ENCODE measurements at places on chromosomes 16 and 17. TPM values are rescaled to one million over a fixed set of nuclear protein-coding genes. Genes with fewer than 3 reads are reported as not detected.

- DNase-seq = no peak
Observed at GRCh38 chr16:52498328-52499059, 48.4 kb downstream of the TOX3 start.

GRCh38 chr16:2415085-2415484, 14.2 kb upstream of the CCNF start:
- no peak for DNase-seq

- no peak for DNase-seq
Observed at GRCh38 chr17:33463887-33464286, 170.8 kb upstream of the ASIC2 start.

GRCh38 chr17:78718575-78719208, 63.4 kb downstream of the CYTH1 start:
- DNase-seq = no peak

GRCh38 chr17:38900978-38901656, 24.3 kb upstream of the LASP1NB start:
- peak; percentile 78 for DNase-seq

GRCh38 chr17:68314916-68315535, 23.7 kb downstream of the ARSG start:
- no peak for DNase-seq

DNA sequence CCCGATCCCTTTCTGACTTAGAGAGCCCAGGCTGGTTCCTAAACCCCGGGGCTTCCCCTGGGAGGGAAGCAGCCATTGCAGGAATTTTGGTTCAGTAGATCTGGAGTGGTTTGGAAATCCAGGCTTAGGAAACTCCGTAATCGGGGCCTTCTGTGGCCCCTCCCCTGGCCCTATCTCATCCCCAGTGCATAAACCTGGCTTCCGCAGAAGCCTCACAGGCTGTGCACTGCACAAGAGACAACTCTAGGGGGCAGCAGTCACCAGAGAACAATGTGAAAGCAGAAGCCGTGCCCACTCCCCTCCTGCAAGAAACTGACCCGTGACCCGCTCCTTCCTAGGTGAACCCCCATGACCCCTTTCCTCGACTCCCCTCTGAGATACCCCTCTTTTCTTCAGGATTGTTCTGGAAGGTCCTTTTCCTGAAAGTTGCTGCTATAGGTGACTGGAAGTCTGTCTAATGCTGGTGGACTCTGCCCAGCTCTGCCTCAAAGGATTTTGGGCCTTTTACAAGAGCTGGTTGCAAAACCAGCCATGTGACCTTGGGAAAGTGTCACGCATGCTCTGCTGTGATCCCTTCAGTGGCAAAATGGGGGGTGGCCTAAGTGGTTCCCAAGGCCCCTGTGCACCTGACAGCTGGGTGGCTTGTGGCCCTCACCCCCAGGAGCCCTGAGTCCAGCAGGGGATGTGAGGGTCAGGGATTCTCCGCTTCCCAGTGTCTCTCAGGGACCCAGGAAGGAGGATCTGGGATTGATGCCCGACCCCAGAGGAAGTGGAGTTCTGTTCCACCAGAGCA, 14.4 kb downstream of the GUCY2D start:
- DNase-seq = no peak

DNA sequence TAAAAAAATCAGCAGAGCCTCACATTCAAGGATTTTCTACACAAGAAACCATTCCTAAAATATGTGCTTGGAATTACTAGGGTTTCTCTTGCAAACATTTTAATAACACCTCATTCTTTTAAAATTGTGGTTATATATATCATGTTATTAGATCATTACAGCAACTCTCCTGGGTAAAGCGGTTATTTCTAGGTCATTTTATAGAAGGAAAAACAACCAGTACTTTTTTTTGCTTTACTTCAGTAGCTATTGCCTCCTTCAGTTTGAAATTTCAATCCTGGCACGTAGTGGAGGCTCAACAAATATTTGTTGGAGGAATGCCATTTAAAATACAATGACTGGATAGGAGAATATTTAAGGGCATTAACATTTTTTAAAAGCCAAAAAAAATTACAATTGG, 220.6 kb downstream of the CDRT15L2 start:
- DNase-seq = no peak

DNA sequence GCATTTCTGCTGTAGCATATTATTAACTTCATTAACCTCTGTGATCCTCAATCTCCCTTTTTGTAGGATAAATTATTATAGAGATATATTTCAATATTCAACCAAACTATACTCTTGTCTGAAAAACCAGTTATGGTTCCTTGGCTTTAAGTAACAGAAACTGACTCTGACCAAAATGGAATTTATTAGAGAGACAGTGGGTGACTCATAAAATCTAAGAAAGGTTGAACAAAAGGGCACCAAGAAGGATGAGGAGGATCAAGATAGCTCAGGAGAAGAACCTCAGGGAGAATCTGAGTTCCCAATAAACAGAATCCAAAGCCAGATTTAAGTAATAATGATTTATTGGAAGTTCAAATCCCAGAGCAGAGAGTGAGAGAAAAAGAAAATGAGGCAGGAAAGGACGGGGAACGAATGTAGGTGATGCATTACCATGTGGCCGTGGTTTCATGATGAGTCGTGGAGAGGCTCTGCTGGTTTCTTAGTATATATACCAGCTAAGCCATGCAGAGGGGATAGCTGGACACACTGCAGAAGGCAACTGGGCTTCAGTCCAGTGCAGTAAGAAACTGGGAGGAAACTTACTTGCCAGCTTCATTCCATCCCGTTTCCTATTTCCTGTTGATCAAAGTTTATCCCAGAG, 151.5 kb upstream of the GOT2 start:
- DNase-seq = no peak

GRCh38 chr17:1470071-1470754, 14.2 kb upstream of the CRK start:
- no peak for DNase-seq

DNA sequence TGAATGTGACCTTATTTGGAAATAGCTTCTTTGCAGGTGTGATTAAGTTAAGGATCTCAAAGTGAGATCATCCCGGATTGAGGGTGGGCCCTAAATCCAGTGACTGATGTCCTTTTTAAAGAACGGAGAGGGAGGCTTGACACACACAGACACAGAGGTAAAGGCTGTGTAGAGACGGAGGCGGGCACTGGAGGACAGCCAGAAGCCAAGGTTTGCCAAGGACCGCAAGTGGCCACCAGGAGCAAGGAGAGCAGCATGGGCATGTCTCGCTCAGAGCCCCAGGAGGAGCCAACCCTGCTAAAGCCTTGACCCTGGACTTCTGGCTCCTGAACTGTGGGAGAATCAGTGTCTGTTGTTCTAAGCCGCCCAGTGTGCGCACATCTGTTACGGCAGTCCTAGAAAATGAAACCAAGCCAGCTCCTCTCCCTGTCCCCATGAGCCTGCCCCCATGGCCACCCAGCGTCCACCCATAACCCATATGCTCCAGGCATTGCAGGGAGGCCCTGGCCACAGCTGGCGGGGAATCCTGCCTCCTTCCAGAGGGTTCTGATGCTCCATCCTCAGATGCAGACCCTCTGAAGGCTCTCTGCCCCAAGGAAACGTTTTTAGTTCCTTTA, 15.2 kb downstream of the CNGB1 start:
- DNase-seq = no peak

- DNase-seq = no peak
Observed at GRCh38 chr17:72392056-72393010, 271.5 kb downstream of the SOX9 start.

DNA sequence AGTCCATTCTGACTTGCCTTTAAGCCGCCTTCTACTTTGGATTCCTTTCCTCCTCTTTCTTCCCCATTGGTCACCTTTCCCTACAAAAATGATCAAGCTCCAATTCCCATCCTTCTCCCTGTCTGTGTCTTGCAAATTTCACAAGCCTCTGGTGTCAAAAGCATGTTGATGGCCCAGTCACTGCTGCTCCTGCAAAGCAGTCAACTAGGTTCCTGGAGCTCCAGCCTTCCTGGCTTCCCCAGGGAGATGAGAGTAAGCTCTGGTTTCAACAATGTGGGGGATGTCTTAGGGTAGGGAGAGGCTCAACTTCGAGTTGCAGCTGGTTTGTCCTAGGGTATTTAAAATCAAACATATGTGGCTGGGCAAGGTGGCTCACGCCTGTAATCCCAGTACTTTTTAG, 36.1 kb upstream of the HELZ start:
- DNase-seq = no peak

- no peak for DNase-seq
Observed at GRCh38 chr16:28298511-28298878, 6.2 kb downstream of the SBK1 start.

DNA sequence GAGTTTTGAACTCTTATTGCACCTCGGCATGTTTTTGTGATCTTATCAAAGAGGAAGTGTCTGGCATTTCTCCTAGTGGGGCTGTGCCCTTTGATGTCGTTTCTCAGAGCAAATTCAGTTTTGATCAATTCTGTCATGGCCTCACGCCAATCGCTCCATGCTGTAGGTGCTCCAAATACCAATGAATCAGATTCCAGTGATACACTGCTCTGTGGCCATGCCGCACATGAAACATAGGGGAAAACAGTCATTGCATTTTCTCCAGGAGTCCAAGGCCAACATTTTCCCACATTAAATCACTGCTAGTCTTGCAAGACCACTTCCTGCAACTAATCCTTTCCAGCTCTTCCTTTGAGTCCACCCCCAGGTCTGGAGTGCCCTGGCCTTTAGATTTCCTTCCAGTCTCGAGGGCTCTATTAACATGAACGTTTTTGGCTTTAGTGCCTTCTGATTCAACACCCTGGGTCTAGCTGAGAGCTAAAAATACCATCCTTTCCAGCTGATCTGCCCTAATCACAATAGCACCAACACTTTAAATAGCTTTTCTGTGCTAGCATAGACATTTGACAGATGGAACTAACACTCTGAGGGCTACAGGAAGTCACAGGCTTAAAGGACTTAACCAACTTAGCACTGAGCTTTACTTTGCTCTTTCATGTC, 18.2 kb upstream of the RASL10B start:
- DNase-seq = no peak

- no peak for DNase-seq
Observed at GRCh38 chr17:64492481-64493109, 4.3 kb downstream of the POLG2 start.

GRCh38 chr17:64402469-64402868, 11.8 kb upstream of the PECAM1 start:
- DNase-seq = no peak

- DNase-seq = no peak
Observed at GRCh38 chr17:74525465-74525725, 5.9 kb downstream of the CD300LB start.

GRCh38 chr17:79631640-79632431, 21.0 kb upstream of the RBFOX3 start:
- DNase-seq = no peak

DNA sequence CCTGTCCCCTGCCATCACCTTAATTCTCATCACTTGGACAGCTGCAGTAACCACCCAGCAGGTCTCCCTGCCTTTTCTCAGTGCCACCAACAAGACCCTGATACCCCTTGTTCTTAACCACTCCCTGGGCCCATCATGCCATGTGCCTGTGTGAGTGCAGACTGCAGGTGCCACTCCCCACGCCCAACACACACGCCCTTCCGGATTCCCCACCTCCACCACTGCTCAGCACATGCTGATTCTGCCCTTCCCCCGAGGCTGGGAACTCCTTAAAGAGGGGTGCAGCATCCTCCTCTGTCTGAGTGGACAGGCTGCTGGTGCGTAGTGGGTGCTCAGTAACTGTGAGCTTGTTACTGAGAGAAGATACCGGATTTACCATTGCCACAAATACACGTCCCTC, 52.4 kb downstream of the PLD6 start:
- DNase-seq = no peak

DNA sequence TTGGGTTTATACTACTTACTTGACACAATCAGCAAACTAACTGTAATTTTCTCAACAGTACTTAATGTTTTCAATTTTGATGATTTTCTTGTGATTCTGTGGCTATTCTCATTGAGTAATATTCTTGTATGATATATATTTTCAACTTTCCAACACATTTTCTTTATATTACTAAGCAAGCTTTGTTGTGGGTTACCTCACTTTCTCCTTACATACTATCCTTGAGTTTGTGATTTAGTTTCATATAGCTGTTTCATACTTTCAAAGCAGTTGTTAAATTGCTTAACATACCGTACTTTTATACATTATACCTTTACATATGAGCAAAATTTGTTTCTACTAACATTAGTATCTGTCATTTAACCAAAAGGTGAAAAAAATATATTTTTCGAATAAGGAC, 197.1 kb downstream of the BCAS3 start:
- DNase-seq = no peak

DNA sequence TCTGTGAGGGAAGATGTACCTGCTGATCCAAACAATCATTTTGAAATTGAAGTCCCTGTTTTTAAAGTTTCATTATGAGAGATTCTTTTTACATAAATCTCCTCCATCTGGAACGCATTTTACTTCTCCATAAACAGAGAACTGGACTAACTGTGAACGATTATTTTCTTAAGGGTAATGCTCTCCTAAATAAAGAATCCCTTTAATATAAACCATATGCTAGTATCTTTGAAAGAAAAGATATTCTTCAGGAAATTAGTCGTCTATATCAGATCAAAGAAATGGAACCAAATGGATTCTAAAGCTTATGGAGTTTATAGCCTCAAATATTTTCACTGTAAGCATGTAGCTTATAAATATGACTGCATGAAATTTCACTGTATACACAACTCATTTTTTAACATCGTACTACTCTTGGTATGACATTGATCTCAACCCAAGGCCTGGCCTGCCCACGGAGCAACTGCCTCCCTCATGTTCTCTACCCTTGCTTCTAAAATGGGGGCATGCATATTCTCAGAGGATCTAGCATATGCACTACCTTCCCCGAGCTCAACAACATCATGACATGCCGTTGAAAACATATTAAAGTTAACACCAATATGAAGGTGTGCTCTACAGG, 66.4 kb downstream of the MYH10 start:
- no peak for DNase-seq

DNA sequence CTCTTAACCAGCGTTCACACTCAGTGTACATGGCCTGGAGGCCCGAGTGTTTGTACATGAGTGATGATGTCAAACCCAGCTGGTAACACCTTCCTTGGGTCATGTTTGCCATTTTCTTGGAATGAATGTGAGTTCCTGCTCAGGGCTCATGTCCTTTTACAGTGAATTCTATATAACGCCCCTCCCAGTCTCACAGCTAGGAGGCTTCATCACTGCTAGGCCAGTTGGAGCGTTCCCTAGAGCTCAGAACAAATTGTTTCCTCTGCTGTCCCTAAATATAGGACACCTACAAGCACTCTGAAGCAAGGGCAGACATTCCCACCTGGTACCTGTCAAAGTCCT, 5.5 kb downstream of the TIMM22 start:
- no peak for DNase-seq

- no peak for DNase-seq
Observed at GRCh38 chr17:78842881-78843565, 2.4 kb upstream of the USP36 start.

- no peak for DNase-seq
Observed at GRCh38 chr16:10141671-10142070, 40.6 kb downstream of the GRIN2A start.

Gene KRT27
- total RNA-seq = not detected

Gene KRTAP4-3
- not detected for total RNA-seq

Gene BCL6B
- total RNA-seq = 24.4 TPM

Gene CLEC10A
- 1.5 TPM for total RNA-seq

Gene TSPAN10
- not detected for total RNA-seq

Gene CTF1
- 13.8 TPM for total RNA-seq

Gene PIMREG
- total RNA-seq = not detected

Gene CRHR1
- 1.5 TPM for total RNA-seq

Gene PARD6A
- total RNA-seq = 7.9 TPM

Gene CCL16
- not detected for total RNA-seq

Gene LPO
- total RNA-seq = not detected

Gene WFIKKN2
- total RNA-seq = 6.0 TPM

Gene TMEM235
- total RNA-seq = not detected

Gene ACSM2A
- total RNA-seq = not detected

Gene TAT
- not detected for total RNA-seq

Gene TLCD2
- 5.1 TPM for total RNA-seq

Gene SBK1
- 1.2 TPM for total RNA-seq
